ENCODE measurements at places on chromosomes 6 and 20. TPM values are rescaled to one million over a fixed set of nuclear protein-coding genes. Genes with fewer than 3 reads are reported as not detected.

The PTPRA gene
- 117 TPM for total RNA-seq

The IDH3B gene
- total RNA-seq = 64.2 TPM

The TNFRSF6B gene
- 1.3 TPM for total RNA-seq

The RGS17 gene
- 82.6 TPM for total RNA-seq

The PPARD gene
- 3.8 TPM for total RNA-seq

The MYL9 gene
- total RNA-seq = not detected

The PNPLA1 gene
- not detected for total RNA-seq

The PYGB gene
- total RNA-seq = 66.4 TPM

Measured in parietal lobe (tissue), 2 donors.